ENCODE measurements at places on chromosomes 6 and 20. TPM values are rescaled to one million over a fixed set of nuclear protein-coding genes. Genes with fewer than 3 reads are reported as not detected.

GRCh38 chr20:37992802-37993409, 40.4 kb downstream of the TTI1 start:
- DNase-seq: no peak

LY6G5B gene
- 7.4 TPM for total RNA-seq

LY6G6F gene
- total RNA-seq: not detected

DNA sequence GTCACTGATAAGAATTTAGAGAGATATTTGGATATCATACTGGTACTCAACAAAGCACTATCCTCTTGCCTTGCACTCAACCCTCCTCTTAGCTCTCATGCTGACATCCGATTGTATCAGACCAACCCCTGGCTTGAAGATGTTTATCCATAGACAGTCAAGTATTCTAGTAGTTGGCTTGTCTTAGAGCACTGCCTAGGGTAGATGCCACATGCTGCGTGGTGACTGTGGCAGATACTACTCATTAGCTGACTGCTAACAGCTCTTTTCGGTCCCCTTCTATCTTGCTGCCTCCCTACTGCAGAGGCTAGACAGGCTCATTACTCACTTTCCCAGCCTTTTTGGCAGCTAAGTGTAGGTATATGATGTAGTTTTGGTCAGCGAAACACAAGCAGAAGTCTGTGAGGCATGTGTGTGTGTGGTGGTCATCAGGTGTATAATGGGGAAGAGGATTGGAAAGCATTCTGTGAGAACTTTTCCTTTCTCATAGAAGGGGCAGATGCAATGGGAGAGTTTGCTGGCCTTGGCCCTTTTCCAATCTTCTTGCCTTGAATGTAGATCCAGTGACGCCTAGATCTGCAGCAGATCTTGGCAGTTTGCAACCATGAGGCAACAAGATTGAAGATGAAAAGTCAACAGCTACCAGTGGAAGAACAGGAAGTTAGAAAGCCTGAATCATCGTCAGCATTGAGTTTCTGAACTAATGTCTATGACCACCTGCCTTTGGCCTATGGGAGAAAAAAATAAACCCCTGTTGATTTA, 4.4 kb upstream of the IFNGR1 start:
- DNase-seq: no peak

KCNK15 gene
- total RNA-seq: 1.5 TPM
